HT1080 (cell line): ENCODE measurements at places on chromosomes 1 and 21.

- no peak for DNase-seq
These were observed 272.2 kb downstream of the PAPPA2 start for GRCh38 chr1:176735201-176735600.

- DNase-seq: no peak
These were observed 68.7 kb downstream of the ARID4B start for GRCh38 chr1:235259133-235259778.

DNA sequence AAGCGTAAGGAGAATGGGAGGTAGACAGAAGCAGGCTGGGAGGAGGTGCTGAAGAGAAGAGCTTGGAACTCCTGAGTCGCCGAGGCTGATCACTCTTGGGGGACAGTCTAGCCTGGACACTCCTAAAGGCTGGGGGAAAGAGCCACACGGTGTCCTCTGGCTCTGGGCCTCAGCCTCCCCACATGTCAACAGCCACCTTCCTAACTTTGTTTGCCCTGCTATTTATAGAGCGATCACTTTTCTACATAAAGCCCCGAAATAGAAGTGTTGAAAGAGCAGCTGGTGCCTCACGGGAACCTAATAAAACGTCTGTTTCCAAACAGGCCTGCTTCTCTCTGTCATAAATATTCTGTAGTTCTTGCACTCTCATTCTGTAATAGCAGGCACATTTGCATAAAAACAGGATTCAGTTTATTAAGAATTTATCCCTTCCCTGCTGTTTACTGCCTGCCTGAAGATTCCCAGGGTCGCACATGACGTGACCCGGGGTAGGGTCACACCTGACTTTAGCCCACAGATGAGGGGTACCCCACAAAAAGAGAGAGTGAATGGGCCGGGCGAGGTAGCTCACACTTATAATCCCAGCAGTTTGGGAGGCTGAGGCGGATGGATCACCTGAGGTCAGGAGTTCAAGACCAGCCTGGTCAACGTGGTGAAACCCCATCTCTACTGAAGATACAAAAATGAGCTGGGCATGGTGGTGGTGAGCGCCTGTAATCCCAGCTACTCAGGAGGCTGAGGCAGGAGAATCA, 212.5 kb downstream of the TOMM20 start:
- DNase-seq: no peak

DNA sequence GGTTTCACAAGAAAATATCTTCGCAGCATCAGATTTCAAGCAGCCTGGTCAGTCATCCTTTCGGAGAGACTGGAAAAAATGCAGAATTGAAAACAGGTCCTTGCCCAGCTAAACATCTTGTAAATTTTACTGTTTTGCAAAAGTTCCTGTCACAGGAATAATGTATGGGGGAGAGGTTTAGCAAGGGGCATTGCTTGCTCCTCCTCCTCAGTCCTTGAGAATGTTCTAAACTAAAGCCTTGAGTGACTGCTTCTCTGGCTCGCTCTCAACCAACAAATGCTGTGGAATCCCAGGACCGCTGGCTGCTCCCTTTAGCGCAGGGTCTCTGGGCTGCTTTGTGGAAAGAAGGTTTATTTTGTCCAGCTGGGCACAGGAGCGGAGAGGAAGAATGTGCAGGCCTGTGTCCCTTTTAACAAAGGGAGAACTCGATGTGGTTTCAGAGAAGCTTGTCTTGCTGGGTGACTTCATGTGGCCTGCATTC, 33.6 kb upstream of the FHAD1 start:
- DNase-seq: no peak

DNA sequence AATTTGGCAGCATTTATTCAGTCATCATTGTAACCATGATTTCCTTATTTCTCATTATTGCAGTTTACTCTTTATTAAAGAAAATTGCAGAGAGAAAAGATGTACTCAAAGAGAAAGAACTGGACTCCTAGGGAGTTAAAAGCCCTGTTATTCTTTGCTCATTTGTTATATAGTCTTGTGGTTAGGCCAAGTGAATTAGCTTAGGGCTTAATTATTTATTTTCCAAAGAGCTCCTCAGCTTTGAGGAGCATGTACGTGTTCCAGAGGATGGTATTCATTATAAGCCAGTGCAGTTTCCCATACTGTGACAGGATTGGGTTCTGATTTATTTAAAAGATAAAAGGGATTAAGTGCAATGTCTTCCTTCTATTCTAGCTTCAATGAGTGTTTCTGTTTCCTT, 86.4 kb downstream of the GPR161 start:
- no peak for DNase-seq
